ENCODE measurements at places on chromosomes 6 and 20.

DNA sequence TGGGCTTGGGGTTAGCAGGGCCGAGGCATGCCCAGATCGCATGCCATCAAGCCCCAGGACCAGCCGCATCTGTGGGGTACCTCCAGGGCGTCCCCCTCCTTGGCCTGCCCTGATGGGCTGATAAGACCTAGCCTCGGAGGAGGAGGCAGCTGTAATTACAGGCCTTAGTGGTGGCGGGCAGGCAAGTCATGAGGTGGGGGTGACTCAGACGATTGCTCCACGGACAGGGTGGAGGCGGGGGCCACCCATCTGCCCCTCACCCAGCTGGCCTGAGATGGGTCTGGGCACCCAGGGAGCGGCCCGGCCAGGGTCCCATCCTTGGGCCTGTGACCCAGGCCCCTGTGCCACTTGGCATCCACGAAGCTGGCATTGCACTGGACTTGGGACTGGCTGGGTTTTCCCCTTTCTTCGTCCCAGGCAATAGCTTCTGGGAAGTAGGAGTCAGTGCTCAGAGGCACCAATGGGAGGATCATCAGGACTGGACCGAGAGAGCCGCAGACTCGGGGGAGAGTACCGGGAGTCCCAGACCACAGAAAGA lies 57.5 kb downstream of the CEBPB start:
- no peak for DNase-seq

- DNase-seq, result no peak
These were observed 58.3 kb upstream of the PDE10A start for GRCh38 chr6:165721356-165721755.

DNA sequence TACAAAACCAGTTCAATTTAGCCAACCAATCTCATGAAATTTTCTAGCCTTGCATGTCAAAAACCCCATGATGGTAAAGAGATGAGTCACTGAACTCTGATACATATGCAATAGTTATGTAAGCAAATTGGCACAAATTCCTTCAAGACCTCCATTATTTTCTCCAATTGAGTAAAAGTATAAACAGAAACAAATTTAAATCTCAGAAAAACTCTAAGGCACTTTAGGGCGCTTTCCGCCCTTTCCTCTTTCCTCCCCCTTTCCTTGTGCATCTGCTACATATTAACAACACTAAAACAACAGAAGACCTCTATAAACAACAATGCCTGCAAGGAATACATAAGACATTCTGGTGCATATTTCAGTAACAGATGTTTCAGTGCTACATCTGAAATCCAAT lies 48.5 kb downstream of the KIF13A start:
- no peak for DNase-seq

DNA sequence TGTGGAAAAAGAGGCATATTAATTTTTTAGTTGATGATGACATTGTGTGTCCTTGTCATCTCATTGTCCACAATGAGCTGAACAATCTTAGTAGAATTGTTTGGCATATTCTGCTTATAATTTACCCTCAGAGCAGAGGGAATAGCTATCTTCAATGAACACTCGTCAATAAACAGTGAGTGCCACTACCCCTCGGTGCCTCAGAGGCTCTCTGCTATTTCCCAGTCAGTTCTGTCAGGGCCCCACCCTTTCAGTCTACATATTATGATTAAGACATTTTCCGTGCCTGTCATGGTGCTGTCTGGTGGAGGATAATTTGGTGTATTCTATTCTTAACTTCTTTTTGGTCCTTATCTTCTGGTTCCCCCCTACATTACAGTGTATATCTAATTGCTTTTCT lies 31.2 kb downstream of the NUS1 start:
- no peak for DNase-seq

DNA sequence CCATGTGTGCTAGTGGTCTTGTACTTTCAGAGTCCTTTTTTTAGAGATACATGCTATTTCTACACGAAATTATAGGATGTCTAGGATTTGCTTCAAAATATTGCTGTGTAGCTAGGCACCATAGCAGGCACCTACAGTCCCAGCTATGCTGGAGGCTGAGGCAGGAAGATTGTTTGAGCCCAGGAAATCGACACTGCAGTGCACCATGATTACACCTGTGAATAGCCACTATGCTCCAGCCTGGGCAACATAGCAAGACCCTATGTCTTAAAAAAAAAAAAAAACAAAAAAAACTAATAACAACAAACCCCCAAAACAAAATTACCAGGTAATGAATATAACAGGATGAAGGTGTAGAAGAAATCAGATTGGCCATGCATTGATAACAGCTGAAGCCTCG lies 121.7 kb downstream of the NFATC2 start:
- no peak for DNase-seq

- DNase-seq, result no peak
These were observed 327.5 kb downstream of the SYNE1 start for GRCh38 chr6:152309648-152310047.
